ENCODE measurements at places on chromosomes 3 and 15. TPM values are rescaled to one million over a fixed set of nuclear protein-coding genes. Genes with fewer than 3 reads are reported as not detected.

HRG gene
- polyA plus RNA-seq = not detected

LCTL gene
- polyA plus RNA-seq = 0.09 TPM

GP5 gene
- polyA plus RNA-seq = not detected

- no peak for DNase-seq
Measured at GRCh38 chr3:36480911-36481648, 100.8 kb downstream of the STAC start.

DNA sequence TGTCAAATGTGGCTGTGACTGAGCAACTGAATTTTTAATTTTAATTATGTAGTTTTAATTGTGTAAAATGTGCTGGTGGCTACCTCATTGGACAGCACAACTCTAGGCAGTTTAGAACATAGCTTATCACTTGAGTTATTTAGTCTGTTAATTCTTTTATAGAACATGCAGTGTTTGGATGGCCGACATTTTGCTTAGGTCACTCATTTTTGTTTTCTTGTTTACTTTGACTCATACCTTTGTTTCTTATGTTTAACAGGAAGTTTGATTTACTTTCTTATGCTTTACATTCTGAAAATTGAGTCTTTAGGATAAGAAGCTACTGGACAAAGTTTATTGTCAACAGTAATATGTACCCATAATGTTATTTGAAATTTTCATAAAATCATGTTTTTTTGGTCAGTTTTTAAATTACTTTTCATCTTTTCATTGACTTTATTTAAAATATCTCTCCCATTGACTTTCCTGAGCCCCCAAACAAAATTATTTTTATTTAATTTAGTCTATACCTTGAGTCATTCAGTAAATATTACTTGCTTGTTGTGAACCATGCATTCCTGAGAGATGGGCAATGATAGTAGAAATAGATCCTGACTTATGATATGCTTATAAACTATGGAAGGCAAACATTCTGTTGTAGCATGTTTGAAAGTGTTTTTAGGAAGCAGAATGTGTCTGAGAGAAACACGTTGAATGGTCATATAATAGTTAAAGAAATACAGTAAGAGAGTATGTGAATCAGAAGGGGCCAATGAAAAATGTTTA is 60.6 kb downstream of the TCF12 start:
- DNase-seq = no peak

DNA sequence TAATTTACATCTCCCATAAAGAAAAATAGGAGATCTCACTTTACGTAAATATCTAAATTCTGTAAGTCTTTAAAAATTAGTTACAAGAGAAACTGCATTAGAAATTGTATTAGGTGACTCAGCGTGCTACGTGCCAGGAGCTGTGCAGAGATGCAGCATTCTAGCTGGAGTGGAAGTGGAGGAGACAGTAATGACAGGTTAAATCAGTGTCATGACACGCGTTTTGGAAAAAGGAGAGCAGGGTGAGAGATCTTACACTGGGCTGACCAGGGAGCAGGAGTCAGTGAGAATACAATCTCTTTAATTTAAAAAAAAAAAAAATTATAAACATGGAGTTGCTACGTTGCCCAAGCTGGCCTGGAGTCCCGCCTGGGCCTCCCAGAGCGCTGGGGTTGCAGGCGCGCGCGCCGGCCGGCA is 635 bp downstream of the TUBGCP5 start:
- DNase-seq = no peak

- no peak for DNase-seq
Measured at GRCh38 chr15:64443747-64444621, 16.4 kb upstream of the ZNF609 start.

- no peak for DNase-seq
Measured at GRCh38 chr15:37104424-37104981, 4.2 kb upstream of the MEIS2 start.

DNA sequence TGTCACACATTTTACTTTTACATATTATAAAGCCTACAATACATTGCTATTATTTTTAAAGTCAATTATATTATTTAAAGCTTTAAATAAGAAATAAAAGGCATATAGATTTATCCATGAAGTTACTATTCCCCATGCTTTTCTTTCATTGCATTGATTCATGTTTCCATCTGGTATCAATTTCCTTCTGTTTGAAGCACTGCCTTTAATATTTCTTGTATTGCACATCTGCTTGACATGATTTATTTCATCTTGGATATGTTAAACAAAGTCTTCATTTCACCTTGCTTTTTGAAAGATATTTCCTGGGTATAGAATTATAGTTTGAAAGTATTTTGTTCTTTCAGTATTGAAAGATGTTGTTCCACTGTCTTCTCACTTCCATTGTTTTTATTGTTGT is 174.3 kb upstream of the MBNL1 start:
- DNase-seq = no peak

DNA sequence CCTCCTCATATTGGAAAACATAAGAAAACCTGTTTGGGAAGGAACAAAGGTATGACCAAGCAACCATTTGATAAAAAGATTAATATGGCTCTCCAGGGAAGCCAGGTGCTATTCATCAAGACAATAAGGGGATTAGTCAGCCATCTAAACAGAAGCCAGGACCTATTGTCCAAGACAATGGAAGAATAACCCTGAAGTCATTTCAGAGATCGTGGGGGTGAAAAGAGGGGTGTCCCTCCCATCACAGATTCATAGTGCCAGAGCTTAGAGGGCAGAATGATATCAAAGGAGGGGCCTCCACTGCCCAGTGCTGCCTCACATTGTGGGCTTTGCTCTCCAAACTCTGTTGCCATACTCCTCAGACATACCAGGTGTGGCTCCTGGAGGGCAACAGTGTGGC is 73.5 kb downstream of the DAPK2 start:
- no peak for DNase-seq

- no peak for DNase-seq
Measured at GRCh38 chr15:50192926-50193620, 11.1 kb downstream of the SLC27A2 start.

DNA sequence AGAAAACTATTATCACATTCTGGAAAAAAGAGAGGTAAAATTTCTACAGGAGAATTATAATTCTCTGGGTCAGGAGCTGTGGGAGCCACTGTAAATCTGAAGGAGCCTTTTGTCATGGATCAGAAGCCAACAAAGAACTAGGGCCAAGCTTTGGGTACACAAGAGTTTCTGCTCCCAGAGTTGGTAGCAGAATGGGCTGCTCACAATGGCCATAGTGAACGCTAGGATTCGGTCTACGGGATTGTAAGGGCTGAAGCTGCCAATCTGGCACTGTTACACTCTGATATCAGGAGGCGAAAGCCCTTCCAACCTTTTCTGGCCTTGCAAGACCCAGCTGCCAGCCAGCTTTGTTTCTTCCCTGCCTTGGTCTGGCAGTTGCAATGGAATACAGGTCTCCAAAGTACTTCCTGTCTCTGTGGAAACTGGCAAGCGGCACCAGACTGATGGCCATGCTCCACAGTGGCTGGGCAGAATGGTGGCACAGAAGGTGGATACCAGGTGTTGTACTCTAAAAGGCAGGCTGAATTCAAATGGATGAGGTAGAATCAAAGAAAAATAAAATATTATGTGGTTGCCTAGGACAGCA is 831.7 kb downstream of the CADM2 start:
- DNase-seq = no peak

DNA sequence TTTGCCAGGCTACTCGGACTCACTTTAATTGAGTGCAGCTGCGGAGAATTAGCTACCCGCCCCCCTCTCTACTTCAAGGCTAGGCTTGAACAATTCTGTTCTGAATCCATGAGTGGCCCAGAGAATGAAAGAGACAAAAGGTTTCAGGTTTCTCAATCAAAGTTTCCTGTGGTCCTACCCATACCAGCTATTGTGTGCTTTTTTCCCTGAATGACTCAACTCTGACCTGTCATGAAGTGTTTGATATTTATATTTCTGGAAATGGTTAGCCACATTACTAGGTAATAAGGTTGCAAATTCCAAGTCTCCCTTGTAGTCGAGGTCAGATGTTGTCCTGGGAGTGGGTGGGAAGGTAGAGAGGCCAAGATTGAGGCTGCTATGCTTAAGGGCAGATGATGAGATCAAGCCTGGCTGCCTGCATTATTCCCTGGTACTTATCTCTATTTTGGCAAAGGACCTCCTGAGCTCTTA is 392.7 kb upstream of the TBL1XR1 start:
- DNase-seq = no peak

GRCh38 chr15:86328658-86329057 is 249.0 kb downstream of the AGBL1 start:
- DNase-seq = no peak

- no peak for DNase-seq
Measured at GRCh38 chr15:68667800-68668625, 89.2 kb downstream of the CORO2B start.

All from naive B cell (primary cell).